T47D (cell line): ENCODE measurements at places on chromosomes 16 and 17.

DNA sequence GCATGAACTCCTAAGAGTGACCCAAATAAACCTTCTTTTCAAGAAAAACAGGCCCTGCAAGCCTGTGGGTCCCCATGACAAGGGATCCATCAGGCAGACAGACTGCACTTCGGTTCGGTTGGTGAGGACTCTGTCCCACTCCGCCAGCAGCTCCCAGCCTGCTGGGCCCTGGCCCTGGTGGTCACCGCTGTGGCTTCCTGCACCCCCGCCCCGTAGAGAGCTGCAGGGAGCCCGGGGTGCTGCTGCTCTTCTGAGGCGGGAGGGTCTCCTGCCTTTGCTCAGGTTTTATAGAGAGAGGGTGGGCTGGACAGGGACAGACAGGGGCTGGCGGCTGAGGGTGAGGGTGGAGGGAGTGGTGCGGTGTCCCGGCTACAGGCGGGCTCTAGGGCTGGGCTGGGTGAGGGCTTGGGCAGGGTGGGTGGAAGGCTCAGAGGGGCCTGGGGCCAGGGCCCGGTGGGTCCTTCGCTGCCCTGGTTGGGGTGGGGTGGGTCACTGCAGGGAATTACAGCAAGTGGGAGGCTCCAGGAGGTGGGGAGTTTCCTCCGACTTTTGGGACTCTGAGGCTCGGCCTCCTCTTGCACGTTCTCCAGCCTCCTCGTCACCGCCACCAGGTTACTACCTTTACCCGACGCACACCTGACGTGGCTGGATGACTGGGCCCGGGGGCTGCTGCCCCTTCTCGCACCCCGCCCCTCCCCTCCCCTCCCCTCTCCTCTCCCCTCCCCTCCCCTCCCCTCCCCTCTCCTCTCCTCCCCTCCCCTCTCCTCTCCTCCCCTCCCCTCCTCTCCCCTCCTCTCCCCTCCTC lies 90.2 kb upstream of the CBX4 start:
- DNase-seq = no peak

DNA sequence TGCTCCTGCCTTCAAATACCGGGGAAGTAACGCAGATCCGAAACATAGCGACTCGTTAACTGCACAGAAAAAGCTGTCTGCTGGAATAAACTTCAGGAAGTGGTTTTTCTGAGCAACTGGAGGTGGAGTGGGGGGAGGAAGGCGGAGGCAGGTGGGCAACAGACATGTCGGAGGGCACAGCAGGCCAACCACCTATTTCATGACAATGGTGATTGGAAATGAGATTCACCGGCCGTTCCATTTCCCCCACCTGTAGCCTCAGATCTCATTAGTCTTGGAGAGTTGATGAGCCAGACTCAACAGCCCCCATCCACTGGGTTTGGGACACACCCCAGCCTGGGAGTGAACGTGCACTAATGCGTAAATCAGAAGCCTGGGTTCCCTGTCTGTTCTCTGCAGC lies 7.7 kb upstream of the PECAM1 start:
- no peak for DNase-seq

- DNase-seq = no peak
Measured at GRCh38 chr17:36705283-36705795, 104.0 kb downstream of the MRM1 start.

- DNase-seq = no peak
Measured at GRCh38 chr17:33506889-33507650, 214.0 kb upstream of the ASIC2 start.

DNA sequence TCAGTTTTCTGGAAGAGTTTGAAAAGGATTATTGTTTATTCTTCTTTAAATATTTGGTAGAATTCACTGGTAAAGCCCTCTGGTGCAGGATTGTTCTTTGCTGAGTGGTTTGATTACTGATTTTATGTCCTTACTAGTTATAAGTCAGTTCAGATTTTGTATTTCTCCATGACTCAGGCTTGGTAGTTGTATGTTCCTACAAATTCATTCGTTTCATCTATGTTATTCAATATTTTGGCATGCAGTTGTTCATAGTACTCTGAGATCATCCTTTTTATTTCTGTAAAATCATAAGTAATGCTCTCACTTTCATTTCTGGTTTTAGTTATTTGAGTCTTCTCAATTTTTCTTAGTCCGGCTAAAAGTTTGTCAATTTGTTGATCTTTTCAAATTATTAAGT lies 58.1 kb upstream of the CRYM start:
- DNase-seq = no peak

DNA sequence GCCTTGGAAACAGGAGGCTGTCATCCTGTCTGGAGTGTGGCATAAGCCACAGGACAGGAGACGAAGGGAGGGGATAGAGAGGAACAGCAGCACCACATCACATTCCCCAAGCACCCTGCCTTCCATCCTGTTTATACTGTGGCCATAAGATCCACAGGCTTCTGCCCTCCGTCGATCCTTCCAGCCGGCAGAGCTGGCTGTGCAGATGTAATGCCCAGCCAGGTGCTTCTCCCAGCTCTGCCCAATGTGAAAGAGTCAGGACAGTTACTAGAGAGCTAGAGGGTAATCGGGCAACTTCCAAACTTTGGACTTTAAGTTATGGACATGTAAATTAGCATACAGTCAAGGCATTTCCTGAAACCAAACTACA lies 368.4 kb downstream of the SOX9 start:
- DNase-seq = no peak

- DNase-seq = no peak
Measured at GRCh38 chr16:89013111-89013510, 36.1 kb upstream of the CBFA2T3 start.

DNA sequence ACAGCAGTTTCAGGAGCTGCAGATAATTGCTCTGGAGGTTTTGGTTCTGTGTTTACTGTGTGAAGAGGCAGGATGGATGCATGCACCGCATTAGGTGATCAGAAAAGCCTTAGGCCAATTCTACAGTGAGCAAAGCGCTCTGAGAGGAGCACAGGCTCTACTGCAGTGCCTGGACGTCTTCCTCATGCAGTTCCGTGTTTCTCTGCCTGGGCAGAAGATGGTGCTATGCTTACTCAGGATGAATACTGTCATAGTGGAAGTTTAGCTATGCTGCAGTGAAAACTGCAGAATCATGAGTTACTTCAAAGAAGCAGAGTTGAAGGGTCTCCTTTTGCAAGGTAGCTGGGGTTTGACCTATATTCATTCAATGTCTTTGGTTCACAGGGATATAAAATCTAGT lies 1012.4 kb downstream of the KCNJ18 start:
- DNase-seq = peak; percentile 55

GRCh38 chr17:81806461-81807209 lies 2.7 kb downstream of the GCGR start:
- DNase-seq = no peak

GRCh38 chr17:15247891-15248529 lies 17.1 kb downstream of the PMP22 start:
- DNase-seq = no peak

DNA sequence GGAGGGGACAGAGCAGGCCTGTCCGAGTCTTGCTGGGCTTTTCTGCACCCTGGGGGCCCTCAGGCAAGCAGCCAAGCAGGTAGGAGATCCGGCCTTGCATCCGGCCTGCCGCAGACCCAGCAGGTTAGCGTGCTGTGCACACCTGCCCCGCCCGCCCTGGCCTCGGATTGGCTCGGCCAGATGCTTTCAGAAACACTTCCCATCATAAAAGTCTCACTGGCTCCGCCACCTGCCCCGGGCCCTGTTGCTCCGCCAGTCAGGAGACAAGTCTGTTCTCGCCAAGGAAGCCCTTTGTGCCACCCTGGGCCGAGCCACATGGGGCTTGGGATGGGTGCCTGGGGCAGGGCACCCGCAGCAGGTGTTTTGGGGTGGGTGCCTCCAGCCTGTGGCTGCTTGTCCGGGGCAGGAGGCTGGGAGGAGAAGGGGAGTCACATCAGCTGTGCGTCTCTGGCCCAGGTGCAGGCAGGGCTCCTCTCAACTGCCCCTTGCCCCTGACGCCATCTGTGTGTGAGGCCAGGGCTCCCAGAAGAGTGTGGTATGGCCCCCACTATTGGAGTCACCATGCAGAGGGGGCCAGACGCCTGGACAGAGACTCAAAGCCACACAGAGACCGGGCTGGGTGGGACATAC lies 228.2 kb upstream of the GSE1 start:
- peak; percentile 100 for DNase-seq

- no peak for DNase-seq
Measured at GRCh38 chr17:44333371-44333770, 8.7 kb upstream of the SLC25A39 start.

GRCh38 chr17:15291674-15292361 lies 26.7 kb upstream of the PMP22 start:
- DNase-seq = no peak

DNA sequence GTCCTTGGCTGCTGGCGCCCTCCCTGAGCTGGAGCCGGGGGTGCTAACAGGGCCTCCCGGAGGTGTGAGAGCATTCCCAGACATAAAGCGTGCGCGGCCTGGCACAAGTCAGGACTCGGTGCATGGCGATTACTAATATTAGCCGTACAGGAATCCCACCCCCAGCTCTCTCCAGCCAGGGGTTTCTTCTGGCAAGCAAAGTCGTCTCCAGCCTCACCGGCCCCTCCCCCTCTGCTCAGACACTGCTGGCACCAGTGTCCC lies 5.0 kb downstream of the CASKIN1 start:
- no peak for DNase-seq

DNA sequence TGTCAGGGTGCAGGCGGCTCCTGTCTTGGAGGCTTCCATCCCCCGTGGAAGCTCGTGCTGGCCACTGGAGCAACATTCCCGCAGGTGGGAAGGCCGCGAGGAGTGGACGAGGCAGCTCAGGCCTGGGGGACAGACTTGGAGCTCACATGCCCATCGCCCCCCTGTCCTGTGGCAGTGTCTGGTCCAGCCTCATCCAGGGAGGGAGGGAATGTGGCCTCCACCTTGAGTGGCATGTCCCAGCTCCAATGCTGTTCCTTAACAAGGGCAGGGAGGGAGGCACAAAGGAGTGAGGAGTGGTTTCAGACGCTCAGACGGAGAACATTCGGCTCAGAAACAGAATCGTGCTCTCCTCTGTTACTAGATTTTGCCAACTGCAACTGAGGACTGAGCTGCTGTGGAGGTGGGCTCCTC lies 159.4 kb upstream of the CHMP6 start:
- DNase-seq = peak; percentile 23

- no peak for DNase-seq
Measured at GRCh38 chr17:39867084-39867879, 720 bp upstream of the ZPBP2 start.

- no peak for DNase-seq
Measured at GRCh38 chr16:88131256-88131655, 180.0 kb downstream of the BANP start.

GRCh38 chr17:56896217-56896967 lies 17.5 kb downstream of the TRIM25 start:
- DNase-seq = no peak

- no peak for DNase-seq
Measured at GRCh38 chr16:86085161-86085611, 186.2 kb downstream of the IRF8 start.

DNA sequence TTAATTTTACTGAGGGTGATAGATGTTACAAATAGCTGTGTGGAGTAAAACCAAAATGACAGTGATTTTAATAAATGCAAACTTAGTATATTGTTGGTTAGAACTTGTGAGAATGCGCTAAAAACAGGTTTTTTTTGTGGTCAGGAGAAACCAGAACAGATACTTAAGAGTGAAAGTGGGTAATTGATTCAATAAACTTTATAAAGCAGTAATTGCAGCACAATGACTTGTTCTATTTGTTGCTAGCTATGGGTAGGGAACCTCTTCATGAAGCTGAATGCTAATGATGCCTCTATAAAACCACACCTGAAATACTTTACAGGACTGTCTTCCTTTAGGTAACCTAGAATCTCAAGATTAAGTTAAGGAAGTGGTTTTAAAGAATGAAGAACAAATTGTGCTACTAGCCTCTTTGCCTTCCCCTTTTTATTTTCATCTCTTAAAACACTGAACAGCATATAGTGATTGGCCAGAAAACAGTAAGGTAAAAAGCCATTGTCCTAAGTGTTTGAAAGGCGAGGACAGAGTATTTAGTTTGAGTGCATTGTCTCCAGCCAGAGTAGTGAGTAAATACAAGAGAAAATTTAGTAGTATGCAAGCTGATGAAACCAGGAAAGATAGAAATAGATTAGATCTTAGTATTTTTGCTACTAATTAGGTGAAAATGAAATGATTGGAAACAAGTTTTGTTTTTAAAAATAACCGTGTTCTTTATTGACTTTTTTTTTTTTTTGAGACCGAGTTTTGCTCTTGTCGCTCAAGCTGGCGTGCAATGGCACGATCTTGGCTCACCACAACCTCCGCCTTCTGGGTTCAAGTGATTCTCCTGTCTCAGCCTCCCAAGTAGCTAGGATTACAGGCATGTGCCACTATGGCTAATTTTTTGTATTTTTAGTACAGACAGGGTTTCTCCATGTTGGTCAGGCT lies 6.0 kb downstream of the GGNBP2 start:
- no peak for DNase-seq

DNA sequence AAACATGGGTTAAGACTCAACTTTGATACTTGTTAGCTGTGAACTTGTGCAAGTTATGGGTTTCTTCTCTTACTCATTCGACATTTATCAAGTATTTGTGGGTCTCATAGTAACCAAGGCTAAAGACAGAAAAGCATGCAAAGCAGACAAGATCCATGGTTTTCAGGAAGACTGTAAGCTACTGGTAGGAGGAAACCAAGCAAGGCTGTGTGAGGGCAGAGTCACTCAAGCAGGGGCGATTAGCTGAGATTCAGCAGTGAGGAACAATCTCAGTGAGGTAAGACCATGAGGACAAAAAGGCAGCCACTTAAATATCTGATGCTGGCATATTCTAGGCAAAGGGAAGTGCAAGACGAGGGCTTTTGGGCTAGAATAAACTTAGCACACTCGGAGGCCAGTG lies 29.5 kb downstream of the MBTD1 start:
- no peak for DNase-seq

DNA sequence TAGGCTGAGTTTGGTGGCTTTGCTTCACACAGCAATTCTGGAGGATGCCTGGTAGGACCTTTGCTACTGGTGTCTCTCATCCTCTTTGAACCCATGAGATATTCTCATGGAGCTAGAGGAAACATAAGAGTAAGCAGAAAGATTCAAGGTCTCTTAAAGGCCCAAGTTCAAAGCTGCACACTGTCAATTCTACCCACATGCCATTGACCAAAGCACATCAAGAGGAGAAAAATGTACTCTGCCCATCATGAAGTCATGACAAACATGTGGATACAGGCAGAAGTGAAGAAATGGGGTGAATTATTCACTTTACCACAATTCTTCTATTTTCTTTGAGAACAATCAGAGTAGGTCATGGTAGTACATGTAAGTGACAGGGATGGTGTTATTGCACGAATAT lies 13.1 kb downstream of the SKA2 start:
- no peak for DNase-seq

DNA sequence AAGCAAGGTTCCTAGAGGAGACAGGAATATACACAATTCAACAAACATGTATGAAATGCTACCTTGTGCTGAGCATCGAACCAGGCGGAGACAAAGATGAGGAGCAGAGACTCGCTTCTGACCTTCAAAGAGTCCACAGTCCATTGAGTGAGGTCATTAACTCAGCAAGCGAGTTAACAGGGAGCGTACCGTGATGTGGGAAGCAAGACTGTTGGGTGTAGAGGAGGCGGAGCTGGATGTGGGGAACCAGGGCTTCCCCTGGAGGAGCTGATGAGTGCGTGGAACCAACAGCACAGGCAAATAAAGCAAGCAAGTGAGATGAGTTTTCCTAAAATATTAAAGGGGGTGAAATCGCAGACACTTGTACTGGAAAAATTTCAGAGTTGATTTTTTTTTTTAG lies 65.0 kb downstream of the NXN start:
- DNase-seq = no peak
